Stimulated activated CD8-positive, alpha-beta memory T cell treated with anti-CD3 and anti-CD28 coated beads, Interleukin-15, amount 100 ng/mL, for 24 hours (primary cell): ENCODE measurements at places on chromosomes 7 and 10.

GRCh38 chr7:144414815-144415214 is 11.3 kb upstream of the NOBOX start:
- DNase-seq = no peak

GRCh38 chr7:47746468-47746867 is 164.6 kb upstream of the TNS3 start:
- DNase-seq = no peak

DNA sequence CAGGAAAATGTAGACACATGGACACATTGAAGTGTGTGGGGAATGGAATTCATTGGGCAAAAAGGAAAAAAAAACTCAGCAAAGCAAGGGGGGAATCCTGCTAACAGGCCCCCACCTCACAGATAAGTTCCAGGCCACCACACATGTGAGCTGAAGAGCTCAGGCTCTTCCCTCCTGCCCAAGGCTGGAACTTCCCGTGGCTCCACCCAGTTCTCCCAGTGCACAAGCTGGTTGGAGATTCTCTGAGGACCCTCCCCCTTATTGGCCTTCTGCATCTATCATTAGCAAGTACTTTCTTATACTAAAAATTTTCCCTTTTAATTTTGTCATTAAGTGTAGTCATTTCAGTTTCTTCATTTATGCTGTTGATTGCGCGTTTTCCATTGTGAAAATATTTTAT is 190.8 kb downstream of the CCSER2 start:
- no peak for DNase-seq

GRCh38 chr10:65708057-65708456 is 1217.8 kb upstream of the LRRTM3 start:
- no peak for DNase-seq

- no peak for DNase-seq
These were observed 26.6 kb downstream of the KCNH2 start for GRCh38 chr7:150951521-150951920.

- DNase-seq = no peak
These were observed 356.0 kb downstream of the INHBA start for GRCh38 chr7:41346878-41347277.

- no peak for DNase-seq
These were observed 35.7 kb downstream of the ZCCHC24 start for GRCh38 chr10:79409726-79410085.

- no peak for DNase-seq
These were observed 58.7 kb downstream of the KLHDC10 start for GRCh38 chr7:130129011-130129411.

DNA sequence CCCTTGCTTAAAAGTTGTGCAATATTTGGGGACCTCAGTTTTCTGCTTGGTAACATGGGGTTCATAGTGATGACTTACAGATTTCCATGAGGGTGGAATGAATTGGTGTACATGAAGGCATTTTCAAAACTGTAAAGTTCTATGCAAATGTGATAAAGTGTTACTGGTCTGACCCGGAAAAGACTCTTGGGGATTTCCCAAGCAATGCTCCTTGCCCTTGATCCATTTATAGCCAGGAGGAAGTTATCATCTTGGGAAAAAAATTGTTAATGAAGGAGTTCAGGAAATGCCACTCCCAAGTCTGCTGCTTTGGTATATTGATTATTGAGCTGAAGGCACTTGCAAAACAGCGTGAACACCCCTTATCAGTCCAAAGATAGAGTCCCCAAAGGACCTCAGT is 96.3 kb upstream of the ZPBP start:
- DNase-seq = no peak

DNA sequence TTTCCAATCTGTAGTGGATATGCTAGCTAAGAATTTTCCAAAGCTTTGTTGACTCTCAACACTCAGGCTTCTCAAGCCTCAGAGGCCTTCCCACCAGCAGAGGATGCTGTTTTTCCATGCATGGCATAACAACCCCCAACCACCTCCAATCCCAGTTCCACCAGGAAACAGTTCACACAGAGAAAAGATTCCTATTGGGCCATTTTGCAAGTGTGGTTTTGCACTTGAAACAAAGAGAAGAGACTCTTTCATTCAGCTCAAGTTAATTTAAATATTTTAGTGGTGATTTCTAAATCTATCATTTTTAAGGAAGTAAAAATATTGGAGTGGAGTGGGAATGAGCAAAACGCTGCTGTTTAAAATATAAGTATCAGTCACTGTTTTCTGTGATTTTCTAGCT is 105.6 kb upstream of the COL1A2 start:
- DNase-seq = no peak

GRCh38 chr7:88260719-88261118 is 40.9 kb upstream of the SRI start:
- no peak for DNase-seq

DNA sequence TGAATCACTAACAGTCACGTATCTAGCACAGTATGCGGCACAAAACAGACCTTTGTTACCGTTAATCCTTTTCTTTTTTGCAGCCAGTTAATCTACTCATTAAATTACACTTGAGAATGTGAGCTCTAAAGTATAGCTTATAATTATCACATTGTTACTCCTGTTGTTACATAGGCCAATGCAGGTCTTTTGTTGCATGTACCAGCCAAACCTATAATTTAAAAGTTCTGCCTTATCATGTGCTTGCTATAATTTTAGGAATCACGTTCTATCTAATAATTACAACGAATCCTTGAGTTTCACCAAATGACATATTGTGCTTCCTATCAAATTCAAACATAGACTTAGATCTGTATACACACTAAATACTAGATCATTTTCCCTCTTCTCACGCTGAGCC is 245.1 kb downstream of the DGKI start:
- no peak for DNase-seq

DNA sequence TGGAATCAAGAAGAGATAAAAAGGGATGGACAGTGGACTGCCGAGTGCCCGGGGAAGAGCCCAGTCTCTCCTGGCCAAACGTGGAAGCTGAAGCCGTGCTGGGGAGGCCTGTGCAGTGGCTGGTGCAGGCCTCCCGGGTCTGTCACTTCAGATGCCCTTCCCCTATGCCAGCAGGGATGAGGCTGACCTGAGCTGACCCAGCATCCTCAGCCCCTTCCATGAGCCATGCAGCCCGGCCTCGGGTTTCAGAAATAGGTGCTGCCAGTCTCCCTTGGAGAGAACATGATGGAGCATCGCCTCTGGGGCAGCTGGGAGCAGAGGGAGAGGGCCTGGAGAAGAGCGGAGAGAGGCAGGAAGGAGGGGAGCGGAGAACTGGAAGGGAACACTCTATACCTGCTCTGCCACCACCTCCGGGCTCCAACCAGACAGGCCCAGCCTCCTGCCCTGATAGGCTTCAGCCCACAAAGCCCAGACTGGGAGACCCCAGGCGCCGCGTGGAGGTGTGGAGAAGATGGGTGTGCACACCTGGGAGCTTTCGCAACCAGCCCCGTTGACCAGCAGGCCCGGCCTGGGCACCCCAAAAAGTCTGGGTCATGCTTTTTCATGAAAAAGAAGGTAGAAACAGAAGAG is 68.6 kb upstream of the PPP2R2D start:
- no peak for DNase-seq

DNA sequence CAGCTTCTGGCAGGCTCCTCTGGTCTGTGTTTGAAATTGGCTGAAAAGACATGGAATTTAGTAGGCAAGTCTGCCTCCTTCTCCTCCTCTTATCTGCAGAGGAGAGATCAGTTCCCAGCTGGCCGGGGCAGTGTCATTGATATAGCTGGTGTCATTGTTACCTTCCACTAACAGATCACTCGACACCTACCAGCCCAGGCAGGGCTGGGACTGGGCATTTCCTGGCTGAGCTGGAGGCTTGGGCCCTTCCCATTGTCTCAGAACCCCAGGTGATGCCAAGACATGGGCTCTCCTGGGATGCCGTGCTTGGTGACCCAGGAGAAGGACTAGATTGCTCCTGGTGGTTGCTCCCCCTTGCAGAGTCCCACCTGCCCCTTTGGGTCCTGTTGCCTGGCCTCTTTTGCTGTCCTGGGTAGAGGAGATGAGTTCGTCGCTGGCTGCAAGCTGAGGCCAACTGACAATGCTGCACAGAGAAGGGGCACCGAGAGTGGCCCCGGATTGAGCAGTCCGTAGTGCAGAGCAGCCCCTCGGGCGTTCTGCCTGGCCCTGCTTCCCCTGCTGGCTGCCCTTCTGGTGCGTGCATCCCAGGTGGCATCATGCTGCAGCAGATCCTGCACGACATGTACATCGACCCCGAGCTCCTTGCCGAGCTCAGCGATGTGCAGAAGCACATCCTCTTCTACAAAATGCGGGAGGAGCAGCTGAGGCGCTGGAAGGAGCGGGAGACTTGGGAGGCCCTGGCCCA is at the start of gene SH2D4B:
Gene SH2D4B (plus strand): TSS at position 167 of the 745 bp plus-strand sequence. CDS start 430 bp downstream, at position 597.
- no peak for DNase-seq

DNA sequence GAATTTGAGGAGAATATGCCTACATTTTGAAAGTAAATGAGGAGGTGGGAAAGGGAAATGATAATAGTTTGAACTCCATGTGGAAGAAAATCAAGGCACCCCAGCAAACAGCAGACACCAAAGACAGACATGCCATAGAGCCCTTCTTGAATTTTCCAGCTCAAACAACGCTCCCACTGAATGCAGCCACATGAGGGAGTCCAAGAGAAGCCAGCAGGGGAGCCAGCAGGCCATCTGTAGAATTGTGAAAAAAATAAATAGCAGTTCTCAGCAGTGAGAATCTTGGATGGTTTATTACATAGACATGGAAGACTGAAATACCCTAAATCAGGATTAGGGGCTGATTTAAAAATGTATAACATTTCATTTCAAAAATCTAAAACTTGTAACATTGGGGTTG is 1567.3 kb upstream of the LRRTM3 start:
- no peak for DNase-seq

DNA sequence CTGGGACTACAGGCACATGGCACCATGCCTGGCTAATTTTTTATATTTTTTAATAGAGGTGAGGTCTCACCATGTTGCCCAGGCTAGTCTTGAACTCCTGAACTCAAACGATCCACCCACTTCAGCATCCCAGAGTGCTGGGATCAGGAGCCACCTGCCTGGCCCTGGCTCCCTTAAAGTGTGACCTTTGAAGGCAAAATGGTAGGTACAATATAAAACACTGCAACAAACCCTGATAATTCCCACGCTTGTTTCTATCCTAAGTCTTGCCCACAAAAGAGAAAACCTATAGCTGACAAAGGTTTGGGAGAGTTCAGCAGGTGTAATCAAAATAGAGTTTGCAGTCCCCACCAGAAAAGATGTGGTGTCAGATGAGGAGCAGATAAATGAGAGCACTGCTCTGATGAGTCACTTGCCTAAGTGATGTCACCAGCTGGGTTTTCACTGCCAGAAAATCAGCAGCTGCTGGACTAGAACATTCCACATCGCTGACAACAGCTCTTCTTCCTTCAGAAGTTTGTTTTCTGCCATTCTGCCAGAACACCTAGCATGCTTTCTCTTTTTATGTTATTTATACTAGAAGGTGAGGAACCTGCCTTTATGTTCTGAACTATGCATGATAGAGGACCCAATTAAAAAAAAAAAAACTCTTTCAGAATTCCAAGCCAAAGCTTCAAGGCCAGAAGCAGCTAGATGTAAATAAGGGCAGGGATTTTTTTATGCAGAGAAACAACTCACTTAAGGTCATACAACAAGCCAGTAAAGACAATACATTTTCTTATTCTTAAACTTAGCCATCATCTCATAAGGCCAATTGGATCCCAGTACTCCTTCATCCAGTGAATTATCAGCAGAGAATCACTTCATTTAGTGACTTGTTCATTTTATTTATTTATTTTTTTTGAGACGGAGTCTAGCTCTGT is 18.0 kb downstream of the PURB start:
- no peak for DNase-seq
